ENCODE measurements at places on chromosomes 6 and 20.

DNA sequence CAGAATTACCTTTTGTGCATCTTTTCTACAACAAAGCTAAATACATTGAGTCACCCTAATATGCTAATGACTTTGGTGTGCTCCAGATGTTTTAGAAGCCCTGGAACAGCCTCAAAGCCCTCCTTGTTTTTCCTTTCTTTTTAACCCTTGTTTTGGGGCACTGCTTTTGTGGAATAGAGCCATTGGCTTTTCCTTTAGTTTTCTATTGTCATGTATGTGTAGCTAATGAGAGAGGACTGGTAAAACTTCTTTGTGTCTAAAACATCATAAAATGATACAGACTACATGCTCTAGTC lies 158.8 kb downstream of the JARID2 start:
- DNase-seq = no peak

DNA sequence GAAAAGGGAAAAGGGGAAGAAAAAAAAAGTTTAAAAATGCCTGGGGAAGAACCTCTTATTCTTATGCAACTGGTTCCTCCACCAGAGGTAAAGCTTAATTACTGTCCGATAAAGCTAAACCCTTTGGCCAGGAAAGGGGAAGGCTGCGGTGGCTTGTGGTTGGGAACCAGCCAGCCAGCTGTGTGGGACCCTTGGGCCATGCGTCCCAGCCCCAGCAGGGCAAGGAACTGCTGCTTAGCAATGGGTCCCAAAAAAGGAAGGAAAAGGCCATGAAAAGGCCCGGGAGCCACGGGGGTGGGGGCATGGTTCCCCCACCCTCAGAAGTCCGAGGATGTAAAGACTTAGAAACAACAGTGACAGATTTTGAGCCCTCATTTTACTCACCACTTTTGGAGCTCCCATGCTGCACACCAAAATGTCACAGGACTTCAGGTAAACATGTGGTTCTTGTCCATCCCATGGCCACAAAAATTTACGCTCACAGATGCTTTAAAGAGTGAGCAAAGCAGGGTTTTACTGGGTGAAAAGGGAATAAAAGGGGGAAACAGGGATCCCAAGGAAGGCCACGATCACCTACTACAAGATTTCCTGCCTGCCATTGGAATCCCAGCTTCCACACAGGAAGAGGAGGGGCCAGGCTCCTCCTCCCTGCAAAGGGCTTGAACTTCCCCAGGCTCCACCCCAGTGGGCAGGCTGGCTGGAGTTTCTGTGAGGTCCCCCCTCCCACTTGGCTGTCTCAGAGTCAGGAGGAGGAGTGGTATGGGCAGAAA lies 1234.7 kb upstream of the GJE1 start:
- DNase-seq = no peak

- no peak for DNase-seq
Observed at GRCh38 chr20:49526056-49526455, 41.9 kb downstream of the PTGIS start.

- no peak for DNase-seq
Observed at GRCh38 chr6:34648806-34649205, 47.8 kb downstream of the ILRUN start.

DNA sequence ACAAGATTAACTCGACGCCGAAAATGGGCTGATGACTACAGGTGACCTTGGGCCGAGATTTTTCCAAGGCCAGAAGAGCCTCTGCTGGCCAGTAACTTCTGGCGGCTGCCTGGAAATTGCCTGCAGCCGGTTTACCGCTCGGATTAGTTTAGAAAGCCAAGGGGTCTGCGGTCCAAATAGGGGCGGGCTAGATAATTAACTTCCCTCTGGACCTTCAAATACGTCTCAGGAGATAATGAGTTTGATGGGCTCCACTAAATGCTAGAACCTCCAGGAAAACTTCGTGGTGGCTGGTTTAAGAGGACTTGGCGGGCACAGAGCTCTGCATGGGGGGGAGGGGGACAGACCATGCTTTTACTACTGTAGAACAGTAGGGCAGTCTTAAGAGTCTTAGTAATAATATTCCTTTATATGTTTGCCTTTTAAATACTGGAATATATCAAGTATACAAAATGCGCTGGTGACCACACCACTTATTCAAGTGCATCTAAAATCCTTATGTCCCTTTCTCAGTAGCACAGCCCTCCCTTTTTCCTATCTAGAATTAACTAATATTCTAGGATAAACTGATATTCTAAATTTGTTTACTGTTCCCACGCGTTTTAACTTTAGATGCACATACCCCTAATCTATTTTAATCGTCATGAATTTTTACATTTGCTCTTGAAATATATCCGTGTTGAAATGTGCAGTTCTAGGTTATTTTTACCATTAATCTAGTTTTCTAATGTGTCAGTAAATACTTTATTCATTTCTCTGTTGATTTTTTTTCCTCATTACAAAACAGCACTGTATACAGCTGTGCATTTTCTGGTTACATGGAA lies 107.5 kb upstream of the PRSS16 start:
- no peak for DNase-seq

GRCh38 chr6:166862287-166862977 lies 93.9 kb downstream of the RNASET2 start:
- no peak for DNase-seq

GRCh38 chr20:38628580-38629470 lies 27.2 kb downstream of the ARHGAP40 start:
- DNase-seq = no peak

- no peak for DNase-seq
Observed at GRCh38 chr20:42756991-42757390, 432.7 kb downstream of the PTPRT start.

Measured in HuH-7 (cell line).